ENCODE measurements at places on chromosomes 4 and X.

- DNase-seq = no peak
Measured at GRCh38 chr4:102614801-102615200, 113.6 kb downstream of the NFKB1 start.

GRCh38 chrX:40049084-40049641, 48.6 kb downstream of the BCOR start:
- DNase-seq = no peak

- DNase-seq = no peak
Measured at GRCh38 chrX:101160001-101160400, 59.6 kb upstream of the DRP2 start.

DNA sequence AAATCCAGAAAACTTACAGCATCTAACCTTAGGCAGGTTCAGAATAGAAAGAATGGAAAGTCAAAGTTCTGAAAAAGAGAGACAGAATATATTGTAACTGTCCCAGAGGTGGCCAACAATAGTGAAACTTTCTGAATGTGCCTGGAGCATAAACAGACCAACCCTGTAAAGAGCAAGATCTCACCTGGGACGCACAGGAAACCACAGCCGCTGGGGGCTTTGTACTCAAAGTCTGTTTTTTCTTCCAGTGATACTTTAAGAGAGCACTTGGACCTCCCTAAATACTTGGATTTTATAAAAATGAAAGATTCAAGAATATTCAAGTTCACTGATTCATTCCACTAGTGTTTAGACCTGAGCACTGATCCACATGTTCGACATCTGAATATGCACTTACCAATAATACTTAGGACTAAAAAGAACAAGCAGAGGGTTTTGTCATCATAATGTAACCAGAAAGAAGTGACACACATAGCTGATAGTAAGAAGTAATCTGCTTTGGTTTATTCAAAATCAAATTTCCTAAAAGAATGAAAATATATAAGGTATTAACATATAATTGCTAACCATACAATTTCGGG, 35.3 kb downstream of the ARAP2 start:
- no peak for DNase-seq

DNA sequence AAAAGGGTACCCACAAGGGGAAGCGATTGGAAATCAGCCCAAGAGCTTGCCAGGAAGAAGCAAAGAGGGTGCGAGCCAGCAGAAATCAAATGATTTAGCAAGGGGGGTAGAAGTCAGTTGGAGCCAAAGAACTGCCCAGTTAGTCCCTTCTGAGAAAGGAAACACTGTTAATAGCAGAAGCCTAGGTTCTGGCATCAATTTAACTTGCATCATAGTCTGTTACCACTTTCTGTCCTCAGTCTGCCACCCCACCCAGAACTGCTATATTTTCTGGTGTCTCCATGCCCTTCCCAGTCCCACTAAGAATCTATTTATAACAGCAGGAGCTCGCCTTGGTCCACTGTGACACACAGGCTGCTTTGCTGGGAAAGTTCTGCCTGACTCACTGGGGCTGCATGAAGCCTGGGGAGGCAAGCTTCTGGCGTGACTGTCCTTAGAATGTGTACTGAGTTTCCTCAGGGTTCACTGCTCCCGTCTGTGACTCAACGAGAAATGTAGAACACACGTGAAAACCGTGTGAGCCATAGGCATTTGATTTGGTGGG, 157.8 kb upstream of the TTC29 start:
- DNase-seq = peak; percentile 80

DNA sequence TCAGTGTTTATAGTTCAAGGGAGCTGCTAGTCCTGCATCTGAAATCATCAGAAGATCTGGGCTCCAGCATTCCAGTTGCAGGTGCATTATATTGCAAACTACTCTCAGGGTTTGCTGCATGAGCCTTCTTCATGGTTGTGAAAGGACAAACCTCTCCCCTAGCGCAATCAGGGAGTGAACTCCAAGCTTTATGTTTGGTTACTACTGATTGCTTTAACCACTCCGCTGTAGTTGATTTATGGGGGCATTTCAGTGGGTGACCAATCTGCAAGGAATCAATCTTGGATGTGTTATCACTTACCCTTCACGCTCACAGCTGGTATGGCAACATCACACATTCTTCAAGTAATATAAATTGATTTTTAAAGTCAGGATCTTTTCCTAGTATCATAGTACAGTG, 552.1 kb downstream of the SPOCK3 start:
- DNase-seq = no peak

- no peak for DNase-seq
Measured at GRCh38 chrX:38699696-38700095, 101.6 kb upstream of the MID1IP1 start.

DNA sequence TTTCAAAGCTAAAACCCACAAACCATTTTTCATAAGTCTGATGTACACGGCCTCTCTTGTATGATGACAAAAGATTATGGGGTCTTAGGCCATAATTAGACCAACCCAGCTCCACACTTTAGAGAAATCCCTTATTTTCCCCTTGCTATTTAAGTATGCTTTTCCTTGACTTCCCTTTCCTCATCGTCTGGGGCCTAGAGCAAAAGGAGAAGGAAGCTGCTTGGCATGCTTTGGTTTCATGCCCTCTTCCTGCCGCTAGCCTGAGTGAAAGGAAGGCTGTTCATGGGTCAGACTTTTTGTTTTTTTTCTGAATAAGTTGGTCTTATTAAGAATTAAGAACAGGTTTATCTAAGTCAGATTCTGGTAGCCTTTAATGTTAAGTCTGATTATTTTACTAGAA, 10.6 kb upstream of the RASGEF1B start:
- DNase-seq = no peak

DNA sequence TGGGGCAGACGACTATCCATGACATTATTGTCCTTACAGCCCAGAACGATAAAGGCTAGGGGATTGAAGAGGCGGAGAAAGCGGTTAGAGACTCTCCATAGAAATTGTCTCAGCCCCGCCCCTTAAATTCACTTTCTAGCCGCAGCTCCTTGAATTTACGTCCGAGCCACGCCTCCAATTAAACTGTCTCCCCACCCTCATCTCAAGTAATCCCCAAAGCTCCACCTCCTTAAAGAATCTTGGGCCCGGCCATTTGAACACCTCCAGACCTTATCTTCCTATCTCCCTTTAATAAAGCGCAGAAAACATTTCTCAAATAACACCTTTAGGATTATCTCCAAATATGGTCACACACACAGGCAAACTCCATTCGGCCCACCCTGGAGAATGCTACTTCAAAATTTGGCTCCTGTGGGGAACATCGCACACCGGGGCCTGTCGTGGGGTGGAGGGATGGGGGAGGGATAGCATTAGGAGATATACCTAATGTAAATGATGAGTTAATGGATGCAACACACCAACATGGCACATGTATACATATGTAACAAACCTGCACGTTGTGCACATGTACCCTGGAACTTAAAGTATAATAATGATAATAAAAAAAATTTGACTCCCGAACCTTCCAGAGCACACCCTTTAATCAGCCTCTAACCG, 7.2 kb upstream of the MAGIX start:
- no peak for DNase-seq

- no peak for DNase-seq
Measured at GRCh38 chrX:138748480-138748879, 37.0 kb upstream of the FGF13 start.

GRCh38 chr4:2365913-2366210, 52.6 kb downstream of the ZFYVE28 start:
- DNase-seq = no peak

- no peak for DNase-seq
Measured at GRCh38 chr4:186481998-186482790, 73.2 kb downstream of the MTNR1A start.

GRCh38 chr4:8200302-8200975, 1.3 kb downstream of the SH3TC1 start:
- no peak for DNase-seq

DNA sequence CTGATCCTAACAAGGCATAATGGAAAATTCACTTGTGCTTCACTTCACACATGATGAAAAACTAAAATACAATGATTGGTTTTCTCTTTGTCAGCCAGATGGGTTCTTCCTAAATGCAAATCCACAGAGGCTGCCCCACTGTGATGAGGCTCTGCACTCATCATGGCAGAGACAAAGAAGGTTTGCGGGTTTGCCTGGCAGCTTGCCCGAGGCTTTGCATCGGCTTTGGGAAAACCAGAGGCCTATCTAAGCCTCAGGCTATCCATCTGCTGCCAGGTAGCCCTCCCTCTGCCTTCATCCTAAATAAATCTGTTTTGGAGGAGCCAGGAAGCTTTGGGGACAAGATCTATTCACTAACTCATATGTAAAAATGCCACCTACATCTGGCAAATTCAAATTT, 244.2 kb downstream of the PACRGL start:
- no peak for DNase-seq

GRCh38 chr4:186628058-186628711, 72.8 kb upstream of the MTNR1A start:
- no peak for DNase-seq

GRCh38 chr4:111499291-111499690, 646.0 kb upstream of the FAM241A start:
- DNase-seq = no peak

GRCh38 chr4:152408514-152409327, 127.2 kb downstream of the FBXW7 start:
- DNase-seq = no peak
